Bronchus fibroblast of lung (primary cell): ENCODE measurements at places on chromosomes 13 and 19. TPM values are rescaled to one million over a fixed set of nuclear protein-coding genes. Genes with fewer than 3 reads are reported as not detected.

Gene CNMD
- total RNA-seq, result not detected in 2 replicates

Gene CCDC194
- not detected in 2 replicates for total RNA-seq

Gene GNG8
- total RNA-seq, result not detected in 2 replicates

Gene TPP2
- 25.0 and 36.5 TPM in 2 replicates for total RNA-seq

Gene IL11
- 2.4 and 10.4 TPM in 2 replicates for total RNA-seq

Gene ZNF701
- 4.0 and 5.2 TPM in 2 replicates for total RNA-seq

Gene VSTM2B
- total RNA-seq, result not detected in 2 replicates

Gene SH2D3A
- under 0.01 and 1.3 TPM in 2 replicates for total RNA-seq

Gene SIGLEC12
- not detected in 2 replicates for total RNA-seq

Gene LILRA6
- not detected in 2 replicates for total RNA-seq

Gene ITGBL1
- total RNA-seq, result 22.1 and 24.9 TPM in 2 replicates

Gene ARHGAP35
- 20.0 and 20.1 TPM in 2 replicates for total RNA-seq

Gene CLEC17A
- not detected in 2 replicates for total RNA-seq

Gene PRSS57
- total RNA-seq, result not detected in 2 replicates

Gene GJB6
- not detected in 2 replicates for total RNA-seq

Gene FBXO17
- 20.3 and 27.5 TPM in 2 replicates for total RNA-seq

Gene ATP4B
- total RNA-seq, result not detected in 2 replicates

Gene ZNF844
- total RNA-seq, result 2.4 and 2.7 TPM in 2 replicates

Gene PCDH20
- not detected in 2 replicates for total RNA-seq

Gene IFNL3
- total RNA-seq, result not detected in 2 replicates

Gene ZBTB32
- total RNA-seq, result not detected in 2 replicates
